ENCODE measurements at places on chromosomes 7 and 10.

GRCh38 chr7:98284335-98285036 lies 3.0 kb downstream of the BRI3 start:
- DNase-seq, result peak; percentile 97

GRCh38 chr10:78980354-78980753 lies 88.4 kb upstream of the ZMIZ1 start:
- no peak for DNase-seq

DNA sequence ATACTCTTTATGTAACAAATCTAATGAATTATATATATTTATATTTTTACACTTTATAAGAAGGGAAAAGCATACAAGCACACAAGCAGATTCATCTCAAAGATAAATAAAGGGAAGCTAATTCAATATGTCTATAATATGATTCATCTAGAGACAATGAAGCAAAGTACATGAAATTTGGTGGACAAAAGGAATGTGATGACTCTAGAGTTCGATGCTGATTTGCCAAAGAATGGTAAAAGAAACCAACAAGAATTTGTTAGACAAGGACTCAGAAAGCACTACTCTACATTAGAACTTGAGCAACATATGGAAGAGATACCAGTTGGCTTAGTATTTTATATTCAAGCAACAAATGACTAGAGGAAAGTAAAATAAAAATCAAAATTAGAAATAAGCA lies 536.5 kb upstream of the TEX47 start:
- no peak for DNase-seq

DNA sequence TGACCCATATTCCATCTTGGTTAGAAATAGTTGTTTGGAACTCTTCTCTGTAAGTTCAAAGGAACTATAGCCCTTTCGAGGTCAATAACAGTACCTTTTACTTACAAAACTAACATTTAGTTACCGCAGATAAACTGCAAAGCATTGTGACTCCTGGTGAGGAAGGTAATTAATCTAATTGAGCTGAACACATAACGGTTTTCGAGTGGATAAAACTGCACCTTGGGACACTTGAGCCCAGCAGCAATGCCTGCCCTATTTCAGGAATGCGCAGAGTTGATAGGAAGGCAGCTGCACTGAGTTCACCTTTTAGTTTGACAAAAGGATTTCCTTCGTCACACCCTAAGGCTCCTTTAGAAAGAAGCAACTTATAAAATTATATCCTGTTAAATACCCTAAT lies 75.4 kb downstream of the JAZF1 start:
- DNase-seq, result no peak

DNA sequence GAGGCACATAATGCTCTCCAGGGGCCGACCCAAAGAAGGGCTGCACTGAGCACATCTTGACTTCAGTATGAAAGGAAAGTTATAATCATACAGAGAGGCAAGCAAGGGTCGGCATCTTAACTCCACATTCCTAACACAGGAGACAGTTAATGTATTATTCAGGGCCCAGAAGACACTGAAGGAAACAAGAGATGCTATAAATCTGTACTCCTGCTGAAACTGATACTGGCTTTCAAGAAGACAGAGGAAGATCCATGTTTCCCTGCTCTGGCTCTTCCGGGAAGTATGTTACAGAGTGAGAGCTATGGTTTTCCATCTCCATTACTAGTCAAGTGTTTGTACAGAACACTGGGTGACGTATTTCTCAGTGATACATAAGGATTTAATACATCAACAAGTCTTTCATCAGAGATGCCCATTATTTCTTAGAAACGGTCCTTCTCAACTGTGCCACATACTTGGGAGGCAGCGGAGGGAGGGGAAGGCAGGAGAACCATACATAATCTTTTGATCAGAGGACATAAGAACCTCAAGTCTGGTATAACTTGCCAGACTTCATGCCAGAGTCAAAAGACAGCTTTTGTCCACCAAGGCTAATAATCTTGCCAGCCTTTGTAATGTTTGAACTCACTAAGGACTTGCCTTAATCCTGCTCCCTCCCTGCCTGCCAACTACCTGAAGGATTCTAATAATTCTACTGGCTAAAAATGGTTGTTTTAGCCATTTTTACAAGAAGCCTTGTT lies 58.1 kb downstream of the ENO4 start:
- no peak for DNase-seq

DNA sequence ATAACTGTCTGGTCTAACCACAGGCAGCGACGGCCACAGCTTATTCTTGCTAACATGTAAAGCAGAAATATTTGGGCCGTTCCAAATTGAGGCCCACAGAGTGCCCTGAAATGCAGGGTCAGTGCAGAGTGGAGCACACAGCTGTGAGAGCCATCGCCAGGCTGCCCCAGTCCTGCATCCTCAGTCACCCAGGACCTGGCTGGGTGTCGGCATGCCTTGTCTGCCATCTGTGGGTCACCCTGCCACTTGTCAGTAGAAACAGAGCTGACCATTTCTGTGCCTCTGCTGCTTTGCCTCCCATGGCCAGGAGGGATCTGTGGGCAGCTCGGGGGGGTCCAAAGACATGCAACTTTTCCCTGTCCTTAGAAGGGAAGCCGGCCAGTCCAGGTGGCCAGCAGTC lies 57.3 kb upstream of the BTBD16 start:
- no peak for DNase-seq

GRCh38 chr10:11516431-11516746 lies 95.1 kb downstream of the USP6NL start:
- DNase-seq, result no peak

GRCh38 chr7:80287400-80288174 lies 153.0 kb downstream of the GNAI1 start:
- no peak for DNase-seq

Measured in gastrocnemius medialis (tissue), 4 donors.